Camera-type eye (tissue), 1 donor: ENCODE measurements at places on chromosomes 11 and 22. TPM values are rescaled to one million over a fixed set of nuclear protein-coding genes. Genes with fewer than 3 reads are reported as not detected.

Gene NXPE1
- not detected for total RNA-seq

Gene SHANK3
- total RNA-seq: 10.6 TPM

Gene SCGB1C1
- total RNA-seq: not detected

Gene CYP2D6
- 3.3 TPM for total RNA-seq

Gene FIBP
- 67.0 TPM for total RNA-seq

Gene CAT
- total RNA-seq: 73.7 TPM

Gene KLHL35
- 16.1 TPM for total RNA-seq

Gene CATSPER1
- not detected for total RNA-seq

Gene CHADL
- 6.0 TPM for total RNA-seq

Gene PEX26
- 27.5 TPM for total RNA-seq

Gene HEPN1
- total RNA-seq: not detected

Gene CST6
- total RNA-seq: not detected

Gene F2
- total RNA-seq: not detected

Gene OR52H1
- total RNA-seq: 0.66 TPM

Gene MIEF1
- 24.1 TPM for total RNA-seq

Gene ABTB2
- 17.5 TPM for total RNA-seq

Gene MOGAT2
- total RNA-seq: not detected

Gene APOA4
- total RNA-seq: not detected
